MCF 10A (cell line): ENCODE measurements at places on chromosomes 16 and 17. TPM values are rescaled to one million over a fixed set of nuclear protein-coding genes. Genes with fewer than 3 reads are reported as not detected.

GRCh38 chr16:610513-611381, 20.0 kb upstream of the WFIKKN1 start:
- DNase-seq = peak; percentile 72
- no peak overlapping the region for H3K27ac ChIP-seq
- peaks cover 15% of the 10 kb centered on the region for H3K4me1 ChIP-seq
- peaks cover 15% of the 10 kb centered on the region for H3K36me3 ChIP-seq
- no peaks in the 10 kb centered on the region for H3K27me3 ChIP-seq
- H3K4me3 ChIP-seq = no peak overlapping the region

DNA sequence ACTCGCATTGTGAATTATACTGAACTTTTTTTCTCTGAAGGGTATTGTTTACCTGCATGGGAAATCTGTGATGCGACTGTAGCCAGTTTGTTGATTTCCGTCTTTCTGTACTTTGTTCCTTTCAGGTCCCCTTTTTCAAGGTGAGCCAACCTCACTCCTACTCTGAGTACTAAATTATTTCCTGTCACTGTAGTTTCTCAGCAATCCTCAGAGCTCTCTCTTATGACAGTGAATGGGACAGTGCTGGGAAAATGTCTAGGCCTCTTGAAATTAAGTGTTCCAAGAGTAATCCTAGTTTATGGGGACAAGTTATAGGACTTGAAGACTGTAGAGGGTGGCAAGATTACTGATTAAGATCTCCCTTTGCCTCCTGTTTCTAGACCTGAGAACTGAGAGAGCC, 167.6 kb downstream of the CNTNAP4 start:
- no peak overlapping the region for H3K27ac ChIP-seq
- no peaks in the 10 kb centered on the region for H3K4me1 ChIP-seq
- no peak overlapping the region for H3K4me3 ChIP-seq
- H3K36me3 ChIP-seq = no peaks in the 10 kb centered on the region
- DNase-seq = no peak

DNA sequence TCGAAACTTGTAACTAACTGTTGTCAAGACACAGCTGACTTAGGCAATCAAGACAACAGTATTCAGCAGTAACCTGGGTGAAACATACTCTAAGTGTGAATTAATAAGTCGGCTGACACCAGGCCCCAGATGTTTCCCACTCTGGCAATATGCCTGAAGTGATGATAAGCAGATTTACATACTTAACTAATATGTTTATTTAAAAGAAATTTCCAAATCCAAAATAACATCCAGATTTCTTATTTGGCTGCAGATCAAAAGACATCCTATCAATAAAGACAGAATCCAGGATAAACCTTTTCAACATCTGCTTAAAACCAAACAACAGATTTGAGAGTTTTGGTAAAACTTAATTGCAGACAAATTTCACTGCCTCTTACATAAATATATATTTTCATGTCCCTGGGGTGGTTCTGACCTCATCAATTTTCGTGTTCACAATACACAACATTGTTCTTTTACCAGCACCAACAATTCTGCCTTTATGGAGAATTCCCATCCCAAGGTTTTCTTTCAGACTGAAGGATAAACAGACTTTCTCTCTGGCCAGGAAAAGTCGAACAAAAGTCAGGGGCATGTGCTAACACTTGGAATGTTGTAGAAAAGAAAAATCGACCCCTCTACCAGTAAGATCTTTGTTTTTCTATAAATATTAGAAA, 45.1 kb upstream of the TOX3 start:
- no peak overlapping the region for H3K27ac ChIP-seq
- H3K27me3 ChIP-seq = no peaks in the 10 kb centered on the region
- no peak for DNase-seq
- no peaks in the 10 kb centered on the region for H3K4me1 ChIP-seq
- H3K36me3 ChIP-seq = no peaks in the 10 kb centered on the region
- no peak overlapping the region for H3K4me3 ChIP-seq

- no peaks in the 10 kb centered on the region for H3K36me3 ChIP-seq
- no peak overlapping the region for H3K4me3 ChIP-seq
- DNase-seq = no peak
These were observed 4.0 kb upstream of the FA2H start for GRCh38 chr16:74778646-74779045.

DNA sequence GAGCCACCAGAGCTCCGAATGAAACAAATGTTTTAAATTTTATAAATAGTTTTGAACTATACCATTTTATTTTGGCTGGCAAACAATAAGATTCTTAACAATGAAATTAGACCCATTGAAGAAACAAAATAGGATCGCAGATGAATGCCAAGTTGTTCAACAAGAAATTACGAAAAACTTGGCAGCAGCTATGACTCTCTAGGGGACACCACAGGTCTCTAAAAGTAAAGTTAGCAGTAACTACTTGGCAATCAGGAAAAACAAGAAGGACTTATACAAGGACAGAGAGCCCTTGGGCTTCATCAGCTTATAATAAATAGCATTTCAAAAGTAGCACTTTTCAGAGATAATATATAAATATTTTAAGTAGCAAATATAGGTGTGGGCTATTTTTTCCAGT, 603.8 kb upstream of the PSMD7 start:
- H3K4me3 ChIP-seq = no peak overlapping the region
- H3K27ac ChIP-seq = no peak overlapping the region
- DNase-seq = no peak
- H3K27me3 ChIP-seq = peaks cover 71% of the 10 kb centered on the region
- no peaks in the 10 kb centered on the region for H3K4me1 ChIP-seq

The PLA2G15 gene
- total RNA-seq = 4.6 and 6.4 TPM in 2 replicates

The KRTAP4-9 gene
- not detected in 2 replicates for total RNA-seq

The C16orf92 gene
- total RNA-seq = not detected in 2 replicates
